ENCODE measurements at places on chromosomes 7 and 10.

DNA sequence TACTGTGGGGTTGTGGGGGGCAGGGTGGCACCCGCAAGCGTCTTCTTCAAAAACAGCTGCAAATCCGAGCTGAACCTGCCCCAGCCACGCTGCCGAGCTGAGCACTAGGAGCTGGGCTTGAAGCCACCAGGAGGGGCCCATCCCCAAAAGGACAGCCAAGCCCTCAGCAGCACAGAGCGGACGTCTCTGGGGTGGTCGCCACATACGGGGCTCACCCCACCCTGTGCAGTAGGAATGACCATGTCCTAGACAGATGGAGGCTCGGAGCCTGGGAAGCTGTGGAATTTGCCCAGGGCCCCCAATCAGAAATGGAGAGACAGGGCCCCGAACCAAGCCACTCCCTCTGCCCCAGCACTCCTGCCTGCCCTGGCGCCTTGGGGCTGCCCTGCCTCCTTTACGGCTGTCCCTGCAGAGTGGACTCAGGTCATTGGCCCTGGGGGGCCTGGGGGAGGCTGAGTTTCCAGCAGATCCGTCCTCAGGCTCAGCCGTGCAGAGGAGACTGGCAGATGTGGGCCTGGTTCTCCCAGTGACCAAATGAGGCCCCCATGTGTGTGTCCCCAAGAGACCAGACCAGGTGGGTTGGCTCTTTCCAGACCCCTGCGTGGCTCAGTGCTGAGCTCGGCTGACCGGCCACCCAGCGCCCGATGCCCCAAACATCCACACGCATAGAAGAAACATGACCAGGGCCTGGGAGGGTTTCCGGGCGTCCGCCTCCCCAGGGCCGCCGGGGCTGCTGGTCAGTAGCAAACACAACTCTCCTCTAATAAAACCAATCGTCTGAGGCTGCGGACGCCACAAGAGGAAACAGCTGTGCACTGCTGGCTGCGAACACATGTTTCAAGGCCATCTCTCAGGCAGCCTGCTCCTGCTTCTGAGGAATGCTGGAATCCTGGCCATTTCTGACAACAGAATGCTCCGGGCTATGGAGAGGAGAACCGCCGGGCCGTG lies 54.9 kb downstream of the PDGFA start:
- DNase-seq, result no peak

DNA sequence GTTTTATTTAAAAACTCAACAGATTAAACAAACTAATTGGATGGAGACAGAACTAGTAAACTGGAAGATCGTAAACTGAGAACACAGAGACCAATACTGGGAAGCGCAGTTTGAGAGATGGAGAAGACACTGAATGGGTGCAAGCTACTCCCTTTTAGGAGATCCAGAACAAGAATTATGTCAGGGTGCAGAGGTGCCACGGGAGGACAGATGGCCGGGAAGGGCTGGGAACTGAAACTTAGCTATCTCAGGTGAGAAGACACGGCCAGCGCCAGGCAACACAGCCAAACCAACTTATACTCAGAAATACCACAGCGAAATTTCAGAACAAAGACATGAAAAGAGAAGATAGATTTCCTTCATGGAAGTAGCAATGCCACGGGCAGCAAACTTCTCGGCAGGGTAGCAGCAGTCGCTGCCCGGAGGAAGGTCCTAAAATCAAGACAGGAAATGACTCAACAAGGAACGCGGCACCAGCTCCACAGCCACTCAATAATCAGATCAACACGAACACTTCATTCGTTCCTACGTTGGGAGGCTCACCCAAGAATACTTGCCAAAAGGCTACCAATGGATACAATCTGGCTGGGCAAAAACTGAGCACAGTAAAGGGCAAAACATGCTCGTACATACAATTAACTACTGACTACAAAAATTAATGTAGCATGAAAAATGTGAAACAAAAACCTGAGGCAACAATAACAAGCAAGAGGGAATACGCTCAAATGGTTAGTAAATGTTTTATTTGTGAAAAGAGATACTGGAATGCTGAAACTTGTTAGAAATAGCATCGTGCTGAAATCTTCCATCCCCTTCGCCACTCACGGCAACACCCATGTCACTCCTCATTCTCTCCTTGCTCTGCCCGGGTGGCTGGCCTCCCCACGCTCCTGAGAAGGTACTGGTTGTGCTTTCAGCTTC lies 2.2 kb upstream of the LRRC27 start:
- no peak for DNase-seq

- DNase-seq, result no peak
These were observed 133.3 kb downstream of the CELF2 start for GRCh38 chr10:11150879-11151415.

GRCh38 chr7:107501593-107501992 lies 31.7 kb downstream of the GPR22 start:
- no peak for DNase-seq

DNA sequence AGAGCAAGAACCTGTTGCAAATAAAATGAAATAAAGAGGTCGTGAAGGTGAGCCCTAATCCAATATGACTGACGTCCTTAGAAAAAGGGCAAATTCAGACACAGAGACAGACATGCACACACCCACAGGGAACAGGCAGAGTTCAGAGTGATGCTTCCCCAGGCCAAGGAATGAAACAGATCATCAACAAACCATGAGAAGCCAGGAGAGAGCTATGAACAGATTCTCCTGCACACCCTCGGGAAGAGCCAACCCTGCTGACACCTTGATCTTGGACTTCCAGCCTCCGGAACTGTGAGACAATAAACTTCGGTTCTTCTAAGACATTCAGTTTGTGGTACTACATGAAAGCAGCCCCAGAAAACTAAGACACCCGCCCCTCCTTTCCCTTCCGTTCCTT lies 290.4 kb upstream of the KLF6 start:
- no peak for DNase-seq

GRCh38 chr10:130456616-130457015 lies 320.4 kb downstream of the GLRX3 start:
- no peak for DNase-seq

DNA sequence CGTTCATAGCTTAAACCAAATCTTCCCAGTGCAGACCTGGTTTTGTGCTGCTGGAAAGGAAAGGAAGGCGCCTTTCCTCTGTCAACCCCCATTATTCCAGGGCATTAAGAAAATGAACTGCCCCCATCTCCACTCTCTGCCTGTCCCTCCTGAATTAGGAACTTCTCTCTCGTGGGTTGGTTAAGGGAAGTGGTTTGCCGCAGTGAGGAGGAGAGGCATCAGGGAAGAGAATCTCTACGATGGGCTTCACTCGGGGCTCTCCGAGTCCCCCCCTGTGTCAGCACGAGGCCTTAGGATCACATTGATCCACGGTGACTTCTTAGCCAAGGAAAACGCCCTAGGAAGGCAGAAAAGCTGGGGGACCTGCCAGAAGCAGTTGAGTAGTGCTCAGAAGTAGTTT lies 53.9 kb upstream of the LYZL2 start:
- DNase-seq, result no peak

- DNase-seq, result no peak
These were observed 15.7 kb downstream of the ZCCHC24 start for GRCh38 chr10:79429751-79430150.

DNA sequence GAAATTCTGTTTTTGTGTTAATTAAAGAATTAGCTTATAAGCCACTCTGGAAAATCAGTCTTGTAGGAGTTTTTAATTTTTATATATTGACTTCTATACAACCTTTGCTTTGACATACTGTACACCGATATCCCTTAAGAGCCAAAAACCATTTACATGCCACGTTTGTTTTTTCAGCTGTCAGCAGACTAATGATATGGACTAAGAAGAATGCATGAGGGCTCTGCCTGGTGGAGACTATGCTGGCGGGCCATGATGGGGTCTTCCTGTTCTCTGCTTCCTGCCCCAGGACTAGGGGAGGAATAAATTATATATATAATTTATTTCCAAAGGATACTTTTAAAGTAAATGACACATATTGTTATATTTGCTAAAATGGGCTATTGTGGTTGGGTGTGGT lies 96.3 kb downstream of the CDK14 start:
- DNase-seq, result peak; percentile 21

DNA sequence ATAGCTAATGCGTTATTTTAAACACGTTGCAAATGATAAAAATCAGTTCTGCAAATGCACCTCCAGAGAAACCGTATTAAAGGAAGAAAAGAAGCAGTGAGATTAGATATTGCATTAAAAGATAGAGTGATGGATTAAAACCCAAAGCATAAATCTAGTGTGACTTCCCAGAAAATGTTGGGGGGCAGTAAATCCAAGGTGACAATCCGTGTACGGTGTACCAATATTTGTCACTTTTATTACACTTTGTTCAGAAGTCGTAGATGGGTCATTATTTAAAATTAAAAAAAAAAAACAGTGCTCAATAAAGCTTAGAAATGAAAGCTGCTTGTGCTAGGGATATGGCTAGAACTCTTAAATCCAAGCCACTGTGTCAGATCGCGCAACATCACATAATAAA lies 106.4 kb downstream of the TMEM130 start:
- no peak for DNase-seq

- DNase-seq, result no peak
These were observed 198.4 kb downstream of the DIP2C start for GRCh38 chr10:490891-491571.

GRCh38 chr10:6671976-6672375 lies 91.9 kb upstream of the PRKCQ start:
- DNase-seq, result no peak

DNA sequence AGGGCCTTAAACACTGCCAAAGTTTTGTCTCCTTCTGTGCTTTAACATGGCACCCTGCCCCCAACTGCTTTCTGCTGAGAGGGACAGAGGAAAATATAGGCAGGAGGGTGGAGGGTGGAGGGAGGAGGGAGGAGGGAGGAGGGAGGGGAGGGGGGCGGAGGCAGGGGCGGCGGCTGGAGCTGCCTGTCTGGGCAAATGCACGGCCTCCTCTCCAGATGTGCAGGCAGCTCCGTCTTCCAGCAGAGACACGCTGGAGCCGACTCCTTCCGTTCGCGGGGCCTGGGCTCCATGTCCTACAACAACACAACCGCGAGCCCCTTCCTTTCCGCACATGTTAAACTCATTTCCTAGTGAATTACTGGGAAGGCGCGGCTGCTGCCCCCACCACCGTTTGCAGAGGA lies 14.2 kb downstream of the EBF3 start:
- DNase-seq, result no peak

DNA sequence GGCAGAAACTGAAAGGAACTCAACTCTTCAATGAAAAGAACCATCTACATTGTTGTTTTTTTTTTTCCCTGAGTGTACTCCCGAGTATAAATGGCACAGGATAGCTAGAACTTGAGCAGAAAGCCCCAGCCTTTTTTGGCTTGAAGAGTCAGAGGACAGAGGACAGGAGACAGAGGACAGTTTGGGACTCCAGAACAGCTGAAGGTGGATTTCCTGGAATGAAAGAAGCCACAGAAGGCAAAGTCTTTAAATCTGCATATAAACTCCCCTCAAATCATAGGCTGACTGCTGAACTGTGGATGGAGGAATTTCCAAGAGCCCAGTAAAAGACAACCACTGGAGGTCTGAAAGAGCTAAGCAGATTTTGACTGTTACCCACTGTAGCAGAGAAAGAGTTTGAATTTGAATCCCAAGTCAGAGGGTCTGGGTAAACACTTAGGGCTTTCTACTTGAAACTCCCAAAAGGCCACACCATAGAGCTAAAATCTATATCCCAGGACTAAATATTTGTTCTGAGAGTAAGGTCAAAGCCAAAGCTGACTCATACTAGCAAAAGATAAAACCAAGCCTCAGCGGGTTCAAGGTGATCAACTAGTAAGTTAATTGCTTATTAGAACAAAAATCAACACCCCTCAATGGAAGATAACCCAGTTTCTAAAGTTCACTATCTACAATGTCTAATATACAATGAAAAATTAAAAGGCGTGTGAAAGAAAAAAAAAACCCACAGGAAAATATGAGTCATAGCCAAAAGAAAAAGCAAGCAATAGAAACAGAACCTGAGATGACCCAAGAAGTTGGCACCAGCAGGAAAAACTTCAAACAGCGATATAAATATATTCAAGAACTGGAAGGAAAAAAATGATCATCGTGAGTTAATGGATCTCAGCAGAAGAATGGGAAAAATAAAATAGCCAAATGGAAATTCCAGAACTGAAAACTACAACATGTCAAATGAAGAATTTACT lies 1.8 kb upstream of the OPN1SW start:
- no peak for DNase-seq

DNA sequence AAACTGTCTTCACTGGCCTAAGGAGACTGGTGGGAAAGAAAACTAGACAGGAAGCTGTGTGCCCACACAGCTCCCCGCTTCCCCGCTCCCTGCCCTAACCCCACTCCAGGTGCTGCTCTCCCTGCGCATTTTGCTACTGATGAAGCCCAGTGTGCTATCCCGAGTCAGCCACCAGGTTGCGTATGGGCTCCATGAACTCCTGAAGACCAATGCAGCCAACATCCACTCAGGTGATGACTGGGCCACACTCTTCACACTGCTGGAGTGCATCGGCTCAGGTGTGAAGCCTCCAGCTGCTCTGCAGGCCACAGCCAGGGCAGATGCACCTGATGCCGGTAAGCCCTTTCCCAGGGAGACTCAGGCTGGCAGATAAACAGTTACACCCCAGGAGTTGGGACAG lies 20.3 kb upstream of the NFKB2 start:
- no peak for DNase-seq

DNA sequence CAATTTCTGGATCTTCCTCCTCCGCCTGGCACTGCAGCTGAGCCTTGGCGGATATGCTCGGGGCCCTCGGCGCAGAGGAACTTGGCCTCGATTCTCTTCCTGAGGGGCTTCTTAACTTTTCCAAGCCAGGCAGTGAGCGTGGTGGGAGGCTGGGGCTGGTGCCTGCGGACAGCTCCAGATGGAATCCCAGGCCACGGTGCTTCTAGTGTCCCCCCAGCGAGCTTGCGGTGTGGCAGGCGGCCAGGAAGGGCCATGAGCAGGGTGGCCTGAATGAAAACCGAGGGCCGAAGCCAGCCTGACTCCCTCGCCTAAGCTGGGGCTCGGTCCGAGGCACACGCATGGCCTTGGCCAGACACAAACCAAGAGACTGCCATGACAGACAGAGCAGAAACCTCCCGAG lies 31.3 kb downstream of the RCC1L start:
- no peak for DNase-seq

DNA sequence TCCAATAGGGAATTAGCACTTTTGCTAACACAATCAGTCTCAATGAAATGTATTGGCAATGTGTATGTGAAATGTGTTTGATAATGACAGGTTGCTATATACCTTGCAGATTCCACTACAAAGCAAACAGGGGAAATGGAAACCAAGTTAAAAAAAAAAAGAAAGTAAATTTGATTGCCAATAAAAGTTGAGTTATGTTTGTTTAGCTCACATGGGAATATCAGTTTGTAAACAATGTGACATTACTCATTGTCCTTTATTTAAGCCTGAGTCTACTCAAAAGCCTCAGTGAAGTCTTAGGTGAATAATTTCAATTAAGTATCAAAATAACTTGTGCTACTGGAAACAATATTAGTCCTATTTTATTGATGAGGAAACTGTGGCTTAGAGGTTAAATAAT lies 285.2 kb downstream of the CACNA2D1 start:
- DNase-seq, result no peak

GRCh38 chr7:92242972-92243371 lies 2.7 kb downstream of the KRIT1 start:
- no peak for DNase-seq

- DNase-seq, result no peak
These were observed 108.6 kb upstream of the TAC1 start for GRCh38 chr7:97623333-97623732.

Measured in SHP77 treated with DMSO at 0.1 percent for 48 hours (cell line).